Mesenteric fat pad (tissue), 1 donor: ENCODE measurements at places on chromosomes 5 and 9. TPM values are rescaled to one million over a fixed set of nuclear protein-coding genes. Genes with fewer than 3 reads are reported as not detected.

The ST6GALNAC6 gene
- 109 TPM for total RNA-seq

The SLC34A3 gene
- total RNA-seq, result not detected

The PCDHA10 gene
- total RNA-seq, result 1.8 TPM

The DOCK8 gene
- 31.0 TPM for total RNA-seq

The PPP1R26 gene
- 10.6 TPM for total RNA-seq

GRCh38 chr9:137253717-137254623 is 1.2 kb upstream of the NELFB start:
- no peak for DNase-seq

DNA sequence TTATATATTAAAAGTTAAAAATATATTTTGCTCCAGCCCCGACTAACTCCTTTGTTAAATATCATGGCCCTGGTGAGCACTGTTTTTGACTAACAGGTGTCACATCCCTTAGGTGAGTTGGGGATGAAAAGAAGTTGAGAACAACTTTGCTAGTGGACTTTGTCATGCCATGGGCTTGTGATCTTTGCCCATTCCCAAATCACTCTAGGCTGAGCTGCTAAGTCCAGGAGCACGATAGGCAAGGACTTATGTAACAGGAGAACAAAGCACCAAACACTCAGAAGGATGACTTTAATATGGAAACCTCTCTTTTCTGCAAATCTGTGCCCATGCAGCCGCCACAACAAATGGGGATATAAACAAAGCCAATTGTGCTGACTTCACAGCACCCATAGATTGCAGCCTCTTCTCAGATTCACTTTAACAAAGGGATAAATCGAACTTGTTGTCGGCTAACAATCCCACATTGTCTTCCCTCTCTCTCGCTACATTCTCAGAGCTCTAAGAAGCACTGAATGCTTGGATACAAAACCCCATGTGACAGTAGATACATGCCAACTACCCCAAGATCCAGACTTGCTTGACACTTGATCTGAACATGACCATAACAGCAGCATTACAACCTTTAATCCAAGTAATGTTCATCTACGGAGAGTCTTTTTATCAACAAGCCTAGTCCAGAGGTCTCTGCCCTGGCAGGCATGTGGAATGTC is 86.8 kb upstream of the CD180 start:
- no peak for DNase-seq

DNA sequence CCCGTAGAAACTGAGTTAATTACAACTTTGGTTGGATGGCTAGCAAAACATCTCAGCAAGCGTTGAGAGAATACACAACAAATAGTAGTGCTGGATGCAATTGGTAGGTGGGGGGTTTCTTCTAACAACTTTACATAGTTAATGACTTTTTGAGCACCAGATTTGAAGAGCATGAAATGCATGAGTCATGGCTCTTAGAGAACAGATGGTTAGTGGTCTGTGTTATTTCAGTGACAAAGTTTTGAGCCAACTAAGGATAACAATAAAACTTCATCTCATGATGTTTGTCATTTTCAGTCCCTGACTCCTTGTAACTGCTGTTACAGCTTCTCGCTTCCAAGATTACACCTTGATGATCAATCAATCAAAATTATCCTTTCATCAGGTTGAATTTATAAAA is 399.0 kb upstream of the BRINP1 start:
- no peak for DNase-seq

DNA sequence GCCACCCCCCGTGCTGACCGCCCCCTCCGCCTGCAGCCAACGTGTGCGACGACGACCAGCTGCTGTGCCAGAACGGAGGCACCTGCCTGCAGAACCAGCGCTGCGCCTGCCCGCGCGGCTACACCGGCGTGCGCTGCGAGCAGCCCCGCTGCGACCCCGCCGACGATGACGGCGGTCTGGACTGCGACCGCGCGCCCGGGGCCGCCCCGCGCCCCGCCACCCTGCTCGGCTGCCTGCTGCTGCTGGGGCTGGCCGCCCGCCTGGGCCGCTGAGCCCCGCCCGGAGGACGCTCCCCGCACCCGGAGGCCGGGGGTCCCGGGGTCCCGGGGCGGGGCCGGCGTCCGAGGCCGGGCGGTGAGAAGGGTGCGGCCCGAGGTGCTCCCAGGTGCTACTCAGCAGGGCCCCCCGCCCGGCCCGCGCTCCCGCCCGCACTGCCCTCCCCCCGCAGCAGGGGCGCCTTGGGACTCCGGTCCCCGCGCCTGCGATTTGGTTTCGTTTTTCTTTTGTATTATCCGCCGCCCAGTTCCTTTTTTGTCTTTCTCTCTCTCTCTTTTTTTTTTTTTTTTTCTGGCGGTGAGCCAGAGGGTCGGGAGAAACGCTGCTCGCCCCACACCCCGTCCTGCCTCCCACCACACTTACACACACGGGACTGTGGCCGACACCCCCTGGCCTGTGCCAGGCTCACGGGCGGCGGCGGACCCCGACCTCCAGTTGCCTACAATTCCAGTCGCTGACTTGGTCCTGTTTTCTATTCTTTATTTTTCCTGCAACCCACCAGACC is 80.2 kb downstream of the NTNG2 start:
- DNase-seq, result no peak

GRCh38 chr5:13408616-13409015 is 535.9 kb downstream of the DNAH5 start:
- no peak for DNase-seq

GRCh38 chr9:120927269-120928014 is 846 bp upstream of the TRAF1 start:
- DNase-seq, result no peak

DNA sequence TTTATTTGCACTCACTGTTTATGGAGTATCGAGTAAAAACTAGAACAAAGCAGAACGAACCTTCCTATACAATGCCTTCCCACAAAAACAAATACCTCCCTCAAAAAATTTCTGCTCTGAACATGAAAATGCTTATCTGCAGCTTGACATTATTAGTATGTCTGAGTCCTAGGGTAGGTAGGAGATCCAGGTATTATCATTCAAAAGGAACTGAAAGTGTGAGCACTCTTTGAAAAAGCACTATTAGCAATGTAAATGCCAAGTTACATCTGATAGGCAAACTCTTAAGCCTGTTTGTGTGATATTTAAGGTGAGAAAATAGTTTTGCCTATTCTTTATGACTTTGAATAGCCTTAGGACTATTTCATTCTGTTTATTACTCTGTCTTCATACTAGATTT is 47.6 kb downstream of the ZSWIM6 start:
- DNase-seq, result no peak

DNA sequence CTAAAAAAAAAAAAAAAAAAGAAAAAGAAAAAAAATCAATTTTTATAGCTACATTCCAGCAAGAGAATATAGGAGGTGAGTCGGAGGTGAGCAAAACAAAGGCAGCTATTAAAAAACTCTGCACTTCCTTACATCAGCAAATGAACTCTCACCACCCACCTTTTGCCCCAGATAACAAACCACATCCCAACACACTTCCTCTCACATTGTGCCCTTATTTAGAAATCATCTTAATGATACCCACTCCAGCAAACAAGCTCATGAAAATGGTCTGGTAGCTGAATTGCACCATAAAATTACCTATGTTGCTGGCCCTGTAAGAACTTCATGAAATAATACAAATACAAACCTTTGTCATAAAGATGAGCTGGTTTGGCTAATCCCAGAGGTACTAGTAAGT is 82.9 kb downstream of the CEMIP2 start:
- no peak for DNase-seq

- no peak for DNase-seq
These were observed 39.1 kb downstream of the FBN2 start for GRCh38 chr5:128498844-128499455.

DNA sequence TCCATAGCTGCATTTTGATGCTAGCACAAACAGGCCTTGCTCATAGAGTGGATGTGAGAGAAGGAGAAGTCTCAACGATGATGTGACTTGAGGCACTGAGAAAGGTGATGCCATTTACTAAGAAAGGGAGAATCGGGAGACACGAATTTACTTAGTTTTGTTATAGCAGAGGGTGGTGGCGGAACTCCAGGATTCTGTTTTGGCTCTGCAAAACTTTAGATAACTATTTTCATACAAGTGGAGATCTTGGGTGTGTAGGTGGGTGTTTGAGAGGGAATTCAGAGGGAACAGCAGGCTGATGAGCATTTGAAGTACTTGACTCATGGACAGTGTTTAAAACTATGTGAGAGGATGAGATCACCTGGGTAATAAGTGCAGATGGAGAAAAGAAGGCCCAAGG is 43.2 kb downstream of the CACNA1B start:
- no peak for DNase-seq

DNA sequence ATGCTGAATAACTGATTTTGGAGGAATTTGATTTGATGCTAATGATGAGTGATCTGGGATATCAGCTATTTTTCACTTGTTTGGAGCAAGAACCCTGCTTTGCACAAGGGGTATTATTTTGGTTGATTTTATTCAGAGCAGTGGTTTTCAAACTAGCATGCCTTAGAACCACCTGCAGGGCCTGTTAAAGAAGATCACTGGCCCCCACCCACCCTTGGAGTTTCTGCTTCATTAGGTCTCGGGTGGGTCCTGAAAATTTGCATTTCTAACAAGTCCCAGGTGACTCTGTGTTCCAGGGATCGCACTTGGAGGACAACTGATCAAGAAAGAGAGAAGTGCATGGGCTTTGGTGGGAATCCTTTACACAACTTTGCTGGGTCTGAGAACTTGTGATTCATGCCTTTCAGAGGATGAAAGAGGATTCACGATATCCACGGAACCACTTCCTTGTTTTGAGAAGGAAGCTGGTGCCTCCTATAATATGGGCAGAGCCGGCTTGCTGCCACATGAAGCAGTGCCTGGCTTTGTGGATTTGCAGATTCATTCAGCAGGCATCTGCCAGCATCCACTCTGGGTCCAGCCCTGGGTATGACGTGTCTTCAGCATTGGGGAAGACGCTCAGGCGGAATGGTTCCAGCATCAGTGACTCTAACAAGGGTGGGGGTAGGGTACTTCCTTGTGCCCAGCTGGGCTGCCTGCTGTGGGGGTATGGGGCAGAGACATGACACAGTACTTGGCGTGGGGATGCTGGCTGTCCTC is 106.6 kb upstream of the PITX1 start:
- peak; percentile 60 for DNase-seq

DNA sequence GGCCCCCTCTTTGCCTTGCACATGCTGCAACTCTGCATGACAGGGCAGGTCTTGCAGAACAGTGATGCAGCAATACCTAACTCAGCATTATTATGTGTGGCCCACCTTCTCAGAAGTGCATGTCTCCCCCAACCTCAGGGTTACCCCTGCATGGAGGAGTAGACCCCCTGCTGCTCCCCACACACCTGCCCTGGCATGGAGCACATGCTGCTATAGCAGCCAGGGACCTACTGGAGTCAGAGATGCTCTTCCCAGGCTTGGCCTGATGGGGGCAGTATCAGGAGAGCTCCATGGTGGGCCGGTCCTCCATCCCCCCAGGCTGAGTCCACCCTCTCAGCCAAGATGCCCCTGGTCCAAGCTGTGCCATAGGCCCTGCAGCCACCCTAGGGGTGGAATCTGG is 13.2 kb upstream of the BOD1 start:
- no peak for DNase-seq

GRCh38 chr5:111159845-111160244 is 64.3 kb upstream of the CAMK4 start:
- no peak for DNase-seq

- DNase-seq, result no peak
These were observed 68.4 kb downstream of the STK32A start for GRCh38 chr5:147303251-147303650.

DNA sequence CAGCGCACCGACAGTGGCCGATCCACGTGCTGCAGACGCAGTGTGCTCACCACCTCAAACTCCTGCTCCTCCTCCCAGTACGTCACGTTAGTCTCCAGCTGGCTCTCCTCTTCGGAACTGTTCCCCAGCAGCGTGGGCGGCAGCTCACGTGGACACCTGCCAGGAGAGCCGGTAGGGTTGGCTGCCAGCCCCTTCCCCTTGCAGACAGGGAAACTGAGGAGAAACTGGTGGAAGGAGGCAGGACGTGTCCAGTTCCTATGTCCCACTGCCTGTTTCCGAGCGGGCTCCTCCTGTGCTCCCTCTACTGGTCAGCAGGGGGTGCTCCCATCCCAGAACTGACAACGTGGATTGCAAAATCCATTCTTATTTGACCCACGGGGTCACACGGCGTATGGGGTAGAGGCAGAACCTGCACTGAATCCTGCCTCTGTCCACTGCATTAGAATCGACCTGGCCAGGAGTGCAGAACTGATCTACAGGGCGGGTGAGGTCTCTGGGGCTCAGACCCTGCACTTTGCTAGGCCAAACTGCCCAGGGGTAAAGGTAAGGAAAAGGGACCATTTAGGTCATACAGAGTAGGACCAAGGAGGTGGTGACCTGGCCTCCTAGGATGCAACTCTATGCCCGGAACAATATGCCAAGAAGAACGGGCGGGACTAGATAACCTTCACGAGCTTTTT is 25.7 kb downstream of the PDGFRB start:
- no peak for DNase-seq
